MG63 (cell line): ENCODE measurements at places on chromosomes 13 and 19.

DNA sequence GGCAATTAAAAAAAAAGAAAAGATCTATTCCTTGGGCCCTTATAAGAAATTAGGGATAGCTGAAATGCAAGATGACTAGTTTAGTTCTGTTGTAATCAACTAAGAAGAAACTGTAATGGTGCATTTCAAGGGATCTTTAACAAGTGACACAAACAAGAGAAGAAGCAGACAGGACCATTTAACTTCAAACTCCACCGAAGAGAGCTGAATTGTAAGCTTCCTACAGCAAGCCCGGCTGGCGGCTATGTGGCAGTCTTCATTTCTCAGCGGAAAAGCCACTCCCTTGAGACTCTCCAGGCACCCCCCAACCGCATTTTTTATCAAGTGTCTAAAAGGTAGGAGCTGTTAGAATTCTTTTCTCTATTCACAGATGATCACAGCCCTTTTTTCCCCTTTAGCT, 305.2 kb upstream of the ZNF507 start:
- DNase-seq, result no peak

DNA sequence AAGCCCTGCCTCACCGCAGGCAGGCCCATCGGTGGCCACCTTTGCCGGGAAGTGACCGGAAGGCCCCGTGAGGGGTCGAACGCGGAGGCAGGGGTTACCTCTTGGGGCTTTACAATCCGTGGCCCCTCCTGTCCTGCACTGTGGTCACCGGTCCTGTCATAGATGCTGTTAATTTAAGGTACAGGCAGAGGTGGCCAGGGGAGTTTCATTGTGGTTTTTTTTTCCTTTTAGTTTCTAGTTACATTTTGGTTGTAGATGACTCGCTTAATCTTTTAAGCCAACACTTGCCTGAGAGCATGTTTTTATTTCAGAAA, 13.1 kb downstream of the COMP start:
- no peak for DNase-seq

- DNase-seq, result no peak
Observed at GRCh38 chr19:46297700-46298478, 1.0 kb downstream of the HIF3A start.

DNA sequence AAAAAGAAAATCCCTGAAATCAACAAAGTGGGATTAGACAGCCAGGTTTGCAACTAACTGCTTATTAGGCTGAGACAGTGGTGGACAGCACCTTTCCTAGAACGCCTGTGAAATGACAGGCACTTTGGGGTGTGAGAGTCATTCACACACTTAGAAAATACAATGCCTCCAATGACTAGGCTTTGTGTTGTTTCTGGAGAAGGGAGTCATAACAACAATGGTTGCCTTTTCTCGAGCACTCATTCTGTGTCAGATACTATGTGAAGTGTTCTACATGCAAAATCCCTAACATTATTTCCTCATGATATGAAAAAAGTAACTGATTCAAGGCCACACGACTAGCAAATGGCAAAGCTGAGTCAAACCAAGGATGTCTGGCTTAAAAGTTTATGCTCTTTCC, 41.2 kb downstream of the SACS start:
- DNase-seq, result no peak

- DNase-seq, result no peak
Observed at GRCh38 chr13:24927810-24928404, 163.9 kb downstream of the RNF17 start.

DNA sequence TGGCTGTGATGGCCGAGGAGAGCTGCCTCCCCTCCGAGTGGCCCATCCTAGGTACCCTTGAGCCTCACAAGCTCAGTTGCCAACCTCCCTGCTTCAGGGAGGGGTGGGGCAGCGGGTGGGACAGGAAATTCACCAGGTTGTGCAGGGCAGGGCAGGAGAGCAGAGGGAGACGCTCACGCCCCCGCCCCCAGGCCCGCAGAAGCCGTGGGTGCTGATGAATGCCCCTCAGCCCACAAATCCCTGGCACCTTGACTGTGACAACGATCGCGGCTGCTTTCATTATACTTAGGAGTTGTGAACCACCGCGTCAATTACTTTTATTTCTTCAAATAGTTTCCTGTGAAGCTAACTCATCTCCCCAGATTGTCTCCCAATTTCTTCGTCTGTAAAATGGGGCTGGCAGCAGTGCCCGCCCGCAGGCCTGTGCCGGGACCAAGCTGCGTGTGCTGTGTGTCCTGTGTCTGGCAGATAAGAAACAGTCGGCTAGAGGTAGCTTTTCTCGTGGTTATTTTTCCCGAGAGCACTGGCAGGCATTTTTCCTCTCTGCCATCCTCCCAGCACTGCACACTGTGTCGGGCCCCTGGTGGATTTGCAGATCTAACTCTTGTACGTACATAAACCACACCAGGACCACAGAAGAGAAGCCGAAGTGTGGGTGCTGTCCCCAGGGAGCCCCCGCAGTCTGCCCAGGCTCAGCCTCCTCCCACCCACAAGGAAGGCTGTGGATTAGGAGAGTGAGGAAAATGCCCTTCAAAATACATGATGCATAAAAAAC, 7.9 kb upstream of the RASA3 start:
- no peak for DNase-seq

- no peak for DNase-seq
Observed at GRCh38 chr13:75049735-75050335, 432.1 kb downstream of the TBC1D4 start.

DNA sequence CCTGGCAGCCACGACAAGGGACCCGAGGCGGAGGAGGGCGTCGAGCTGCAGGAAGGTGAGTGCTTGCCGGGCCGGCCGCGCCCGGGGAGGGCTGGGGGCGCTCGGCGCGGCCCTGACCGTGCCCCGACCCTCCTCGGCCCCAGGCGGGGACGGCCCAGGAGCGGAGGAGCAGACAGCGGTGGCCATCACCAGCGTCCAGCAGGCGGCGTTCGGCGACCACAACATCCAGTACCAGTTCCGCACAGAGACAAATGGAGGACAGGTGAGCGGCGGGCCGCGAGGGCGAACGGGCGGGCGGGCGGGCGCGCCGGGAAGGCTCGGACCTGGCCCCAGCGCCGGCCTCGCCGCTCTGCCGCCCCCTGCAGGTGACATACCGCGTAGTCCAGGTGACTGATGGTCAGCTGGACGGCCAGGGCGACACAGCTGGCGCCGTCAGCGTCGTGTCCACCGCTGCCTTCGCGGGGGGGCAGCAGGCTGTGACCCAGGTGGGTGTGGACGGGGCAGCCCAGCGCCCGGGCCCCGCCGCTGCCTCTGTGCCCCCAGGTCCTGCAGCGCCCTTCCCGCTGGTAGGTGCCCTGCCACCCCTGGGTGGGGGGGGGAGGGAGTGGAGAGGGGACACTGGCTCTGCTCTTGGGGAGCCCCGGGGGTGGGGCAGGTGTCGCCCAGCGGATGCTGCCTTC, 816 bp downstream of the USF2 start:
- DNase-seq, result peak; percentile 83

- no peak for DNase-seq
Observed at GRCh38 chr13:107421951-107422350, 793.4 kb downstream of the LIG4 start.

- DNase-seq, result no peak
Observed at GRCh38 chr19:30174791-30175190, 197.4 kb upstream of the ZNF536 start.

GRCh38 chr19:35098413-35099049, 17.1 kb upstream of the FXYD3 start:
- no peak for DNase-seq

DNA sequence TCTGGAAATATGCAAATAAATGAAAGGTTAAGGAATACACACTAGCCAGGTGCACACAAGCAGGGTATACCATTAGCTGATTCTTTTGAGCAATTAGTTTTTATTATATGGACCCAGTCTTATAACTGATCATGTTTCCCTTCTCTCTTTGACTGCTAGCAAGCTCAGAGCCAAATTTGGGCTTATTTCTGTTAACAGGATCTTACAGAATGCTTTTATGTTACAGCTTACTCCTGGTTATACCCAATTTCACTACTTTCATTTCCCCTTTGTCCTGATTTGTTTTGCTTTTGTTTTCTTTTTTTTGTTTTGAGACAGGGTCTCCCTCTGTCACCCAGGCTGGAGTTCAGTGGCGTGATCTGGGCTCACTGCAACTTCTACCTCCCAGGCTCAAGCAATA, 12.9 kb upstream of the TPT1 start:
- no peak for DNase-seq

DNA sequence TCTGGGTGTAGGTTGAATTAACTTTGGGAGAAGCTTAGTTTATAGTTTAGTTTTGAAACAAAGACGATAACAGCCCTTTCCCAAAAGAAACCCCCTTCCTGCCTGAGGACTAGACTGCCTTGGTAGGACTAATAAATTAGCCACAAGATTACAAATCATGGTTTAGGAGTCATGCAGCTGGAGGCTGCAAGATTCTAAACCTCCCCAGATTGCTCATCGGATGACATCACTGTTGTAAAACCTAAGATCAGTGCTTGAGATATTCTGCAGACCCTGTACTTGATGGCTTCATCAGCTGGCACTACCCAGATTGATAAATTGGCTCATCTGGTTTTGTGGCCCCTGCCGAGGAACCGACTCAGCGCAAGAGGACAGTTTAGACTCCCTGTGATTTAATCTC, 35.9 kb upstream of the MPHOSPH8 start:
- DNase-seq, result peak; percentile 39

DNA sequence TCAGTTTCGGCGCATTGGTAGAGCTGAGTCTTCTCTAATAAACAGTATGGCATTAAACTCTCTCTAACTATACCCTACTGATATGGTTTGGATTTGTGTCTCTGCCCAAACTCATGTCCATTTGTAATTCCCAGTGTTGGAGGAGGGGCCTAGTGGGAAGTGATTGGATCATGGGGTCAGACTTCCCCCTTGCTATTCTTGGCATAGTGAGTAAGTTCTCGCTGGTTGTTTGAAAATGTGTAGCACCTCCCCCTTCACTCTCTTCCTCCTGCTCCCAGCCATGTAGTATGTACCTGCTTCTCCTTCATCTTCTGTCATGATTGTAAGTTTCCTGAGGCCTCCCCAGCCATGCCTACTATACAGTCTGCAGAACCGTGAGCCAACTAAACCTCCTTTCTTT, 682.7 kb upstream of the ARGLU1 start:
- DNase-seq, result no peak

GRCh38 chr19:12015753-12016116, 19.7 kb downstream of the ZNF433 start:
- no peak for DNase-seq

- no peak for DNase-seq
Observed at GRCh38 chr19:8307400-8307964, 676 bp downstream of the CD320 start.

DNA sequence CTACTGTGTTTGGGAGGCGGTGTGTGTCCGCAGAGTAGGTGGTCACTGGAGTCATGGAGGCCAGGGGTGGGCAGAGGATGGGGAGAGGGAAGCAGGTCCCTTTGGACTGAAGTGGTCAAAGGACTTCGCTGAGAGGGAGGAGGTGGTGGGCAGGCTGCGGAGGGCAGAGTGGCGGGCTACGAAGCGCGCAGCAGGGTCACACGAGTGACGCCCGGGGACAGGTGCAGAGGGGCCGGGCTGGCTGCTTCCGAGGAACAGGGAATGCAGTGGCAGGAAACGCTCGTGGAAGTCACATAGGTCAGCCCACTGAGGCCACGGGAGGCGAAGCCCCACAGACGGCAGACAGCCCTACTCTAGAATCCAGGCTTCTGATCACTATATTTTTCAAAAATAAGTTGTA, 111.5 kb downstream of the URI1 start:
- DNase-seq, result no peak

GRCh38 chr19:10620786-10621185, 4.6 kb upstream of the SLC44A2 start:
- DNase-seq, result no peak

DNA sequence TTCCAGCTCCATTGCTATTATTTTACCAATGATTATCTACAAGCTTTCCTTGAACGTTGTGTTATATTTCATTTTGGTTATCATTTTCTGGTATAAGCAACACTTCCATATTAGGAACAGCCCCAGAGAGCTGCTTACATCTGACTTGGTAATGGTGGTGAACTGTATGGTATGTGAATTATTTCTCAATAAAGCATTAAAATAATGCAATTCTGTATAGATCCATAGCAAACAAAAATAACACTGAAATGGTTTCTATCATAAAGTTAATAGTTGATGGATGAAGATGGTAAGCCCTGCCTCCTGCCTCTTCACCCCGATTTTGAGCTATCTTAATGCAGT, 27.5 kb downstream of the GGACT start:
- no peak for DNase-seq

GRCh38 chr13:32600890-32601289, 14.6 kb downstream of the PDS5B start:
- DNase-seq, result no peak

GRCh38 chr13:110062077-110062776, 244.7 kb downstream of the COL4A1 start:
- peak; percentile 77 for DNase-seq

- DNase-seq, result no peak
Observed at GRCh38 chr13:37947419-37948140, 78.0 kb upstream of the TRPC4 start.

DNA sequence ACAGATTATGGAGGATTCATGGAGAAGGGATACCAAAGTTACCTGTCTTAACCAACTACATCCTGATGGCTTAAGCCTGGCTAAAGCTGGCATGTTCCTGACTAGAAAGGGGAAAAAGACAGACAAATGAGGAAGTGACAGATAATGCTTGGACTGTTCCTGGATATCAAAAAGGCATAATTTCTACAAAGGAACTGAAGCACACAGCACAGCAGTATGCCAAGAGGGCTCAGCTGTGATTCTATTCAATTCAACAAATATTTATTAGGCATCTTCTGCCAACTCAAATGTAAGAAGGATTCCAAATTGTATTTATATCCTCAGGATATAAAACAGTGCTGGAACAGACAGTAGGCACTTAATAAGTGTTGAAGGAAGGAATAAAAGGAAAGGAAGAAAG, 59.5 kb downstream of the KLF12 start:
- DNase-seq, result peak; percentile 45

DNA sequence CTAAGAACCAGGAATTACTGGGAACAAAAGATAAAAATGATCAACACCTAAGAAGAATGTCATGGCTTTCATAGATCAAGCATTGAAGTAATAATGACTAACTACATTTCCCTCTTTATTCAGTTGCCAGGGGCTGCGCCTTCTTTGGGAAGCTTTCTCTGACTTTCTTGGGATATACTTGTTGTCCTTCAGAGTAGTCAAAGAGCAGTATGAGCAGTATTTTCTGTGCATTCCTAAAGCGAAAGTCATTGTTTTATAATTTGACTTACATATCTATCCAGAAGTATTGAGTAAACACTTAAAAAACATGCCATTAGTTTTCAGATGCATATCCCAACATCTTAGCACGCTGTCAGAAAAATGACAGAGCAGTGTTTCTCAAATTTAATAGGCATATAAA, 2412.4 kb downstream of the PCDH9 start:
- peak; percentile 2 for DNase-seq
